ENCODE measurements at places on chromosomes 5 and 9.

- no peak for DNase-seq
These were observed 23.5 kb upstream of the ENHO start for GRCh38 chr9:34546102-34546833.

DNA sequence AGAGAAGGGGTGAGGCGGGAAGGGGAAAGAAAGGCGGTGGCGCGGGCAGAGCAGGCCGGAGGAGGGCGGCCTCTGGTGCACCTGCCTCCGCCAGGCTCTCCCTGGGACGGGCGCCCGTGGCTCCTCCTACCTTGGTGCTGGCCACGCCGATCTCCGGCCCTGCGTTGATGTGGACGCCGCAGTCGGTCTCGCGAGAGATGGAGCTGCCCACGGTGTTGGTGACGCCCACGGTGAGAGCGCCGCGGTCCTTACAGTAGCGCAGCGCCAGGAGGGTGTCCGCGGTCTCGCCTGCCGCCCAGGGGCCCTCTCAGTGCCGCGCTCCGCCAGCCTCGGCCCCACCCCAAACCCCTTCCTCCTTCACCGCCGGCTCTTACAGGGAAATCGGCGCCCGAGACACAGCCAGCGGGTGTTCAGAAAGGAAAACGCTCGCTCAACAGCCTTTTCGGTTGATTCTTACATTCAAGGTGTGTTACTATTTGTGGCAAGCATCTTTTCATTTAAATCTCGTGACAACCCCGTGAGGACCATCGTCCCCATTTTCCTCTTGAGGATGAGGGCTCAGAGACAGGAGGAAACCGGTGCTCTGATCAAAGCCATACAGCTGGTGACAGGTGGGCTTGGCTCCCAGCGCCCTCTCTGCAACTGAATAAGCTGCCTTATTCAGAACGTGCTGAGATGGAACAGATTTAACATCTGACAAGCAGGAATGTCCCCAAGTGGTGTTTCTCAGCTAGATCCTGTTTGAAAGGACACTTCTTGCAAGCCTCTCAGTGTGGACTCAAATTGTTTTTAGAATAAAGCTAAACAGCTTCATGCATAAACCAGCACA, 22.0 kb upstream of the MAPK9 start:
- DNase-seq = peak; percentile 36

- DNase-seq = no peak
These were observed 13.7 kb upstream of the ZSWIM6 start for GRCh38 chr5:61318376-61318775.

DNA sequence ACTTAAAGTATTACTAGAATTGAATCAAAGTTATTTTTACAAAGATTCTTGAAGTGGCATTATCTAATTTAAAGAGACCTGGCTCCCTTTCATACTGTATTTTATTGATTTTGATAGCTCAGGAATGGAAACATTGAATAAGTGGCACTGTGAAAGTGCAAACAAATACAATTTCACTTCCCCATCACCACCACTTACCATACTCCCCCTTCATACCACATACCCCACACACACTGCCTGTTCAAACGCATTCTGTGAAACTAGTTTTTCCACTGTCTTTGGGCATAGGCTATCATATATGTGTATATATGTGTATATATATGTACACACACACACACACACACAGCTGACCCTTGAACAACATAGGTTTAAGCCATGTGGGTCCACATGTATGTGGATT, 62.1 kb upstream of the ATG10 start:
- no peak for DNase-seq

DNA sequence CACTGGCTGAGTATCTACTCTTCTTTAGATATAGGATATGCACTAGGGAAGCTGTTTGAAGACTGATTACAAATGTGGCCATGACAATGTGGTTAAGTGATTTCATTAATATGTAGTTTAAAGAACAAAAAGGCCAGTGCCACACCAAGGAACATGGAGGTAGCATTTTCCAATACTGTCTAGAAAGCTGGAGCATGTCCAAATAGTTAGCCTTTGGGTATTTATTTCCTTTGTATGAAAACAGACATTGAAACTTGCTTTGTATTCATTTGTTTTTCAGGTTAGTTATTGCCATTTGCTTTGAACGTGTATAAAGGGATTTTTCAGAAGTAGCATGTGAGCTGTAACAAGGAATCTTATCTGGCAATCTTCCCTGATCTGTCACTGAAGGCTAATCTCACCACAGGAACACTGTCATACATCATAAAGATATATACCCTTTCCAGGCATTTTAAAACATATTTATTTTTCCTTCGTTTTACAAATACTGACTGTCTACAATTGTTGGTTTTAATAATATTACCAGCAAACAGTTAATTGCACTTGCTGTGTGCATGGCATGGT, 93.4 kb downstream of the PLPPR1 start:
- no peak for DNase-seq

GRCh38 chr5:129499208-129499852, 39.2 kb downstream of the ADAMTS19 start:
- no peak for DNase-seq

DNA sequence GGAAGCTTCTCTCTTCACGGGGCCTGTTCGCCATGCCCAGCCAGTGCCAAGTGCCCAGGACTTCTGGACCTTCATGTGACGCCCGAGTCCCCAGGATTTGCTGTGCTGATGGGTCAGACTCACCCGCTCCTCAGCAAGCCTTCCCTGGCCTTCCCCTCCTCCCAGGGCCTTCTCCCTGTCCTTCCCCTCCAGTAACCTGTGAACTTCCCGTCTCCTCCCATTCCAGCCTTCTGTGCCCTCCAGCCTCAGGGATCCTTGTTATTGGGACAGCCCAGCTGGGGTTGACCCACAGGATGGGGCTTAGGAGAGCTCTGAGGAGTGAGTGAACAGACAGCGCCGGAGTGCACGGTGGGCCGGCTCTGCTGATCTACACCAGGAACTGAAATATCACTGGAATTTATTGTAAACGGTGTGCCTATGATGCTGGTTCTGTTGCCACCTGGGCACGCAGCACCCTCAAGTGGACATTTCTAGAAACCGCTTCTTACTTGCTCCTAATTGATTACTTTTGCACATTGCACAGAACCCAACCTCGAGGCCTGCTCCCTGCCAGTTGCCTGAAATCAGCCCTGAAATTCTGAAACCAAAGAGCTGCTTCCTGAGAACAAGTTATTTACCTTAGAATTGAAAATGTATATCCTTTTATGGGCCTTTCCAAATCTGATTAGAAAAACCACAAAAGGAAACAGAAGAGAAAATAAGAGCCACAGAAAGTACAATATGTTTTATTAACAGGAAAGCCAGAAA, 1.5 kb downstream of the SPAAR start:
- no peak for DNase-seq
